Cortex of kidney (tissue), 1 donor: ENCODE measurements at places on chromosomes 4 and X.

DNA sequence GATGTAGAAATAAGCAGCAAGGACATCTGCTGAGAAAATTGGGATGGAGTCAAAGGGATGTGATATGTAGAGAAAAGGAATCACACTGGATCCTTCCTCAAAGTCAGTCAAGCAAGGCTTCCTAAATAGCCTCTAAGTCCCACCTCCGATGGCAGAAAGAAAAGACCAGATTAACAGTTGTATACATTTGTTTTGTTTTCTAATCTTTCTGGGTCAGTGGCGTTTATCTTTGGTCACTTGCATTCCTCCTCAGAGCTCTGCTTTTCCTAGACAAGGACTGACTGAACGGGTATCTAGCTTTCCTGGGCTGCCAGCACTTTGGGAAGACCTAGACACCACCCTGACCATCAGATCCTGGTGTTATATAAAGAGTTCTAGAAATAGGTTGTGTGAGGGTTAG is 23.2 kb downstream of the PACRGL start:
- no peak for DNase-seq

- DNase-seq = no peak
Observed at GRCh38 chrX:68355629-68355920, 77.7 kb downstream of the OPHN1 start.

GRCh38 chrX:57595381-57595811 is 3.6 kb downstream of the ZXDB start:
- no peak for DNase-seq

- no peak for DNase-seq
Observed at GRCh38 chrX:44874420-44875184, 1.6 kb downstream of the KDM6A start.

GRCh38 chr4:169201222-169202144 is 69.3 kb downstream of the SH3RF1 start:
- DNase-seq = no peak

- no peak for DNase-seq
Observed at GRCh38 chr4:8141935-8142334, 16.7 kb downstream of the ABLIM2 start.

DNA sequence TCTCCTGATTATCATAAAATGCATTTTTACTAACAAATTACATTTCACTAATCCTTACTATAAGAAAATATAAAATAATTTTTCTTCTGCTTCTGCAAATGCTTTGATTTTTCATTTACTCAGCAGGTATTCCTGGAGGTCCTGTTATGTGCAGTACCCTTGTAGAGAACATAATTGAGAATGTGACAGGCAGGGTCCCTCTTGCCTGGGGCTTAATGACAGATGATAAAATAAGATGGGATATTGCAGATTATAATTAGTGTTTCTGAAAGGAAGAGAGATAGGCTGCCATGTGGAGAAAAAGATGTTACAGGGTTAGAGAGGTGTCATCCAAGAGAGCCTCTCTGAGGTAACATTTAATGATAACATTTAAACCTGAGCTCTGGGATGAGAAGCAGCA is 128.9 kb downstream of the MAD2L1 start:
- no peak for DNase-seq

GRCh38 chrX:152202886-152203285 is 64.5 kb upstream of the MAGEA10 start:
- DNase-seq = no peak

- no peak for DNase-seq
Observed at GRCh38 chr4:164011791-164012190, 517.3 kb downstream of the TMA16 start.

GRCh38 chrX:141341743-141342142 is 99.4 kb upstream of the SPANXC start:
- DNase-seq = no peak

DNA sequence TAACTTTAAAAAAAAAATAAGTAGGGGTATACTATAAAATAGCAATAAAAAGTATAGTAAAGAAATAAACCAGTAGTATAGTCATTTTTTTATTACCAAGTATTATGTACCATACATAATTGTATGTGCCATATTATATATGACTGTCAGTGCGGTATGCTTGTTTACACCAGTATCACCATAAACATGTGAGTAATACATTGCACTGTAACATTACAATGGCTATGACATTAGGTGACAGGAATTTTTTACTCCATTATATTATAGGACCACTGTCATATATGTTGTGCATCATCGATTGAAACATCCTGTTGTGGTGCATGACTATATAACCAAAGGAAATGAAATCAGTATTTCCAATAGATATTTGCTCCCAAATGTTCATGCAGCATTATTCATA is 176.9 kb upstream of the ARHGAP24 start:
- no peak for DNase-seq

- DNase-seq = no peak
Observed at GRCh38 chrX:20591246-20591645, 324.5 kb upstream of the RPS6KA3 start.

DNA sequence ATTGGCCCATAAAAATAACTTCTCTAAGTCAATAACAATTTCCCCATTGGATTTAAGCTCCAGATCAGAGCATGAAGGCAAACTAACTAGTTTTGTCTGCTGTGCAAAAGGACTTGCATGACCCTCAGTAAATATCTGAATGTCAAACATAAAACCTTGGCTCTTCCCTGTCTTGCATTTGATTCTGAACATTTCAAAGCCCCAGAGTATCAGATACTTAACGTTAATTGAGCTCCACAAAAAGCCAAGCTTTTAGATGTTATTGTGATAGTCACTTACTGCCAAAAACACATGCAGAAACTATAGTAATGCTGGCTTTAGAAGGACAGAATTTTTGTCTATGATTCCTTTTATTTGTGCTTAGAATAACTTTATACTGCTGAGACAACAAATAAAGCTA is 664.2 kb downstream of the ADGRL3 start:
- DNase-seq = no peak

GRCh38 chr4:22678940-22679854 is 13.5 kb upstream of the GBA3 start:
- DNase-seq = no peak

- DNase-seq = no peak
Observed at GRCh38 chr4:55830716-55831115, 11.1 kb downstream of the EXOC1L start.

- no peak for DNase-seq
Observed at GRCh38 chr4:108193886-108194672, 25.3 kb upstream of the LEF1 start.

DNA sequence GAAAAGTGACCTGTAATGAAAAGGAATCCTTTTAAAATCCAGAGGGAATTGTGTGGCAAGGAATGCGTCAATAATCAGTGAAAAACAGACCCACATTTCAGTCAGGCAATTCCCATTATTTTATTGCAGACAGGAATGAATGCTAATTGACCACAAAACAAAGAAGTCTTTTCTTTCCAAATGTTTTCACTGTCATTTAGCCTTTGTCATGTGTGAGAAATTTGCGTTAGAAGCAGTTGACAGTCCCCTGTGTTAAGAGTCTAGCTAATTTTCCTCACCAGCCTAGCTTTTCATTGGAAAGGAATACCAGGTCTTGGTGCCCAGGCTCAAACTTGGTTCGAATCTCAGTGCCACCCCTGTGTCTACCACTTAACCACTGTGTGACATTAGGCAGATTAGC is 83.4 kb downstream of the KIT start:
- no peak for DNase-seq
